Smooth muscle cell of trachea (primary cell): ENCODE measurements at places on chromosomes 13 and 19. TPM values are rescaled to one million over a fixed set of nuclear protein-coding genes. Genes with fewer than 3 reads are reported as not detected.

C13orf42 gene
- not detected in 2 replicates for total RNA-seq

CLEC4M gene
- total RNA-seq = not detected in 2 replicates

FAM98C gene
- total RNA-seq = 11.9 and 12.6 TPM in 2 replicates

COG3 gene
- total RNA-seq = 43.2 and 48.0 TPM in 2 replicates

ZNF681 gene
- total RNA-seq = 0.50 and 0.87 TPM in 2 replicates

TGFB1 gene
- 12.1 and 15.7 TPM in 2 replicates for total RNA-seq

ADGRE1 gene
- total RNA-seq = 0.17 TPM in 1 of 2 replicates, not detected in the other

FGF21 gene
- not detected in 2 replicates for total RNA-seq

MARK4 gene
- total RNA-seq = 12.5 and 16.0 TPM in 2 replicates

CAMSAP3 gene
- total RNA-seq = under 0.01 TPM in 1 of 2 replicates, not detected in the other

KLK14 gene
- total RNA-seq = 0.17 TPM in 1 of 2 replicates, not detected in the other

COMP gene
- total RNA-seq = 0.15 and 0.17 TPM in 2 replicates

C1QTNF9B gene
- 0.33 and 0.44 TPM in 2 replicates for total RNA-seq

CEACAM21 gene
- not detected in 2 replicates for total RNA-seq

ABHD8 gene
- 19.3 and 21.0 TPM in 2 replicates for total RNA-seq

RPL36 gene
- total RNA-seq = 387 and 403 TPM in 2 replicates

ZNF90 gene
- total RNA-seq = 1.3 and 3.5 TPM in 2 replicates
